ENCODE measurements at places on chromosomes 6 and 20.

DNA sequence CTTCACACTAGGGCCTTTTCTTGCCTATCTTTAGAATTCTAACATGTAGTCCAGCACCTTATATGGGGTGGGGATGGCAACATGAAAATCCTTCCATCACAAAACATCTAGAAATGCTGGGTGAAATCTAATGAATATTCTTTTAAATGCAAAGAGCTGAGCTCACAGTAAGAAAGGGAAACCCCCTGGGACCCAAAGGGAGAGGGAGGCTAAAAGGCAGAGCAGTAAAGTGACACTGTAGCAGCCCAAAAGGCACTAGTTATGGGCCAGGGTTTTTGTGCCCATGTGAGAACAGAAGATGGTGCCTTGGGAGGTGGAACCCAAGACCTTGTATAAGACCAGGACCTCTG lies 66.7 kb downstream of the TRAM2 start:
- DNase-seq, result no peak

DNA sequence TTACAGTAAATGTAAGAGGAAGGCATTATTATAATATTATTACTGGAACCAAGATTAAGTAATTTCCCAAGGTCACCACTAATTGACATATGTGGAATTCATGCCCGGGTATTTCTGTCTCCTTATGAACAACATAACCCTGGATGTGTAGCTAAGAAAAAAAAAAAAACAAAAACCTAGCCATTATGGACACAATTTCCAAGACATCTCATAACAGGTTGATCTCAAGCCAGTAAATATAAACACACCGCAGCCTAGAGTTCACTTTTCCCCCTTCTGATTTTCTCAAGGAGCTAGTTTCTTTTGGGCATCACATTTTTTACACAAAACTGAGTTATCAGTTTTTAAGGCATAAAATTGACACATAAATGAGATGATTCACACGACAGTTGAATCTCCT lies 306.5 kb upstream of the RSPO3 start:
- no peak for DNase-seq

DNA sequence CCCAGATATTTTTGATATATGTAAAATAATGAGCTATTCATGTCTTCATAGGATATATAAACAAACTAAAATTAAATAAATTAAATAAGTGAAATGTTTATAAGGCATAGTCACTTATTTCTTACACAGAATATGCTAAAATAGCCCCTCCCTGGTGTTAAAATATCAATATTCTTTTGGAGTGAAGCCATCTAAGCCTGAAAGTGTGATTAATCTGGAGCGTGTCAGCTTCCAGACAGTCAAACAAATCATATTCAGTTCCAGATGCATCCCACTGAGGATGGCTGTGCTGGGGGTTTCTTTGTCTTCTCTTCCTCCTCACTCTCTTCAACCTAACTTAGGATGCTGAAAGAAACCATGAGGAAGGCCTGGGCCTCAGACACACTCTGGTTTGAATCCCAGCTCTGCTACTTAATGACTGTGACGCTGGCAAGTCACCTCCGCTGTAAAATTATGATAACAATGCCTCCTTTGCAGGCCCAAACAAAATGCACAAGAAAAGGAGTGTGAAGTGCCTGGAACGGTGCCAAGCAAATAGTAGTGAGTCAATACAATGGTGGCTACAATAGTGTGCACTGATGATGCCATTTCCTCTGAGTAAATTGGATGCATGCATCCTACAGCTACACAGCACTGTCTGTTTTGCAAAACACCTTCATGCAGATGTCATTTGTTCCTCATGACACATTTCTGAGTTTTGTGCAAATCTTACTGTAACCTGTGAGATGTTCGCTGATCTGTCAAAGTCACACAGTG lies 161.4 kb downstream of the FOXC1 start:
- DNase-seq, result peak; percentile 33

DNA sequence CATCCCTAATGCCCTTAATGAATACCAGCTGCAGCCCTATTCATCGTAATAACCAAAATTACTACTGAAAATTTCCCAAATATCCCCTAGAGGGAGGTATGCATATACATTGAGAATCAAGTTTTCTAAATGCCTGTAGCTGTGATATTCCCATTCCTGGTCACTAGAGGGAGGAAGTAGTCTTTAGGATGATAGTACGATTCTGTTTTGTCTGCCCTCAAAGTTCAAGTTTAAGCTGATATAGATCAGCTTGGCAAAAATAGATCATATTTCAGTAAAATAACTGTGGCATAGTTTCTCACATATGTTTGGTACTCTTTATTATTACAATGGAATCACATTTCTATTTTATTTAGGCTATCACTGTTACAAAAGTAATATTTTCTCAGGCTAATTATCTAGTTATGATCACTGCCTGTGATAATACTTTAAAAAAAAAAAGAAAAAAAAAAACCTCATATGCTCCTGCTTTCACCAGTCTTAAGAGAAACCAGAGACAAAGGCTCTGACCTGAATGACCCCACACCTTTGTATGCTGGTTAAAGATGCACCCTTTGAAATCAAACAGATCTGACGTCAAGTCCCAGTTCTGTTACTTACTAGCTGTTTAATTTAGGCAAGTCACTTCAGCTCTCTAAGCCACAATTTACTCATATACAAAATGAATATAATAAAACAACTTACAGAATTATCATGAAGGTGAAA lies 11.0 kb downstream of the TSPYL1 start:
- peak; percentile 63 for DNase-seq

- DNase-seq, result no peak
Observed at GRCh38 chr20:37523911-37524700, 3.1 kb downstream of the NNAT start.

DNA sequence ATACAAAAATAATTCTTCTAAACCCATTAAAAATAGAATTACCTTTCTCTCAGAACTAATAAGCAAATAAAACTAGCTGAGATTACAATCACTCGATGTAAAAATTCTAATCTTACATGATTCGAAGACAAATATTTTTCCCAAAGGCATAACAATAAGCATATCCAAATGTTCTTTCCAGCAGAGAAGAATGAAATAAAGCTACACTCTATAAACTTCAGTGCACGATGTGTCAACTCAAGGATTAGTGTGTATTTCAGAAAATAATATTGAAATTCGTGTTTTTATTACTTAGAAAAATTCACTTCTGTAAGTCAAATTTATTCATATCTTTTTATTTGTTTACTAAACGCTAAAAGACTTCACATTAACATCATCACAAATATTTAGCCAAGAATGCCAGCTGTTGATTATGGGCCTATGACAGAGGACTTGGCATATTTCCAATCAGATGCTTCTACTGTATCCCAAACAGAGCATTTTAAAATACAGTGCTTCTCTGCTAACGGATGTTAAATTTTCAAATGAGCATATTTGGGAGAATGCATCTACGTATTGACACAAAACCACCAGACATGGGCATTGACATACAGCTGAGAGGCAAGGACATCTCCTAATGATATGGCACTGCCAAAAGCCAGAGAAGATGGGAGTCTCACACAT lies 54.7 kb upstream of the PDE7B start:
- no peak for DNase-seq

GRCh38 chr6:13776602-13777001 lies 37.8 kb downstream of the MCUR1 start:
- DNase-seq, result no peak

GRCh38 chr20:9071976-9072726 lies 3.3 kb downstream of the PLCB4 start:
- DNase-seq, result no peak

DNA sequence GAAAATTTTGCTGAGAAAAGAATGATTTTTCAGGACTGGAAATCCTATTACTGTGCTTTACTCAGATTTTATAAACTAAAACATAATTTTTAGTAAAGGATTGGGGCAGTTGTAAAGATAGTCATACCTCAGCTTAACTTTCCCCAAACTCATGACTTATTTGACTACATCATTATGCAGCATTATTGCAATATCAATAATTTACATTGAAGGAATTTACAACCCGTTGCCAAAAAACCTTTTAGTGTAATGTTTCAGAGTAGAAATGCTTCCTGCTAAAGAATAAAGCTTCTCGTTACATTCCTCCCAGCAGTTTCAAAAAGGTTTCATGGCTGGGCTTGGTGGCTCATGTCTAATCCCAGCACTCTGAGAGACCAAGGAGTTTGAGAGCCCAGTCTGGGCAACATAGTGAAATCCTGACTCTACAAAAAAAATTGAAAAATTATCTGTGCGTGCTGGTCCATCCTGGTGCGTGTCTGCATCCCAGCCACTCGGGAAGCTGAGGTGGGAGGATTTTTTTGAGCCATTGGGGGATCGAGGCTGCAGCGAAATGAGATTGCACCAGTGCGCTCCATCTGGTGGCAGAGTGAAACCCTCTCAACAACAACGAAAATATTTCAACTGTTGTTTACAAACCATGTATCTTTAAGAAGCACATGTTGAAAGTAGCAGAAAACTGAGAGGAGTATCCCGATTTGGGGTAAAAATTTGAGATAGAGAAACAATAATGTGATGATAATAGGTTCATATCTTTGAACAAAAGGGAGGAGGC lies 4.4 kb downstream of the AMD1 start:
- DNase-seq, result no peak

GRCh38 chr6:20605581-20605980 lies 71.3 kb downstream of the CDKAL1 start:
- peak; percentile 72 for DNase-seq

GRCh38 chr20:9195031-9195430 lies 126.1 kb downstream of the PLCB4 start:
- peak; percentile 30 for DNase-seq

DNA sequence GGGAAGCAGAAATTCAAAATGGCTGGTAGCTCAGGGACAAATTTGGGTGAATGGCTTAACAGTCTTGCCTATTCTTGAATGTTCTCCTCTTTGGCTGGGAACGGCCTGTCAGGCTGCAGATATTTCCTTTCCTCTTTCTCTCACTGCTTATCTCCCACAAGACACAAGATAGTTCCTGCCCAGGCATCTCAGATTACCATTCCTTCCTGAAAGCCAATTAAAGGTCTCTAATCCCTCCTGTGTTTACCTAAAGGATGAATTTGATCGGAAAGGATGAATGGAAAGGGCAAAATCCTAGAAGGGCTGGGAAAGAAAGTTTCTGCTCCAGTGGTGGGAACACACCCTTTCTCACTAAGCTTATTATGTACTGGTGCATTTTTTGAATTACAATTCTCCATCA lies 95.9 kb upstream of the JAG1 start:
- peak; percentile 41 for DNase-seq

DNA sequence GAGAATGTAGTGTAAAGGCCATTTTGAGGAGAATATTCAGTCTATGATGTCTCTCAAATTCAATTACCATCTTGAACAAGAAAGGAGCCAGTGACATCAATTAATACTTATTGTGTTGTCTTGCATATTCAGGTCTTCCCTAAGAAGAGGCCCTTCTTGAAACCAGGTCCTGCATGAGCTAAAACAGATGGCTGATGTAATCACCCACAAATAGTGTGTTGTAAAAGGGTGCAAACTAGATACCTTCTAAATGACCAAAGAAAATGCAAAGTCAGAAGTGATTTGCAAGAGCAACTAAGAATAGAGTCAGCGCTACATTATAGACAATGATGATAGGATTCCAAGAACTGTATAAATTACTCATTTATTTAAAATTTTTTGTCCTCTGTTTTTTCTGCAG lies 97.0 kb downstream of the BTBD3 start:
- DNase-seq, result no peak

DNA sequence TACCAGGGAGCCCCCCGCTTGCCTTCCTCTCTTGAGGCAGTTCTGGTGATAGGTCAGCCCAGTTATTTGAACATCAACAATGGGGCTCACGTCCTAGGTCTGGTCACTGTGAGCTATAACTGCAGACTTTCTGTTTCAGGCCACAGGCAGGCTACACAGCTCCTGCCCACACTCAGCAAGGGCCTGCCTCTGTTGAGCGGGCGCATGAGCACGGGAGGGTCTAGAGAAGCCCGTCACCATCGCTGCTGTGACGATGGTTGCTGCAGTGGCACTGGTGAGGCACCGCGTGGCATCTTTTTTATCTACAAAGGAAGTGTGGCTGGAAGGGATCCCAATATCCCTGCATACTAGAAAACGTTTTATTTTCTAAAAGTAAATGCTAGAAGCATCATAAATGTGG lies 77.8 kb downstream of the RAMACL start:
- no peak for DNase-seq

- no peak for DNase-seq
Observed at GRCh38 chr20:17869295-17869994, 99.1 kb downstream of the SNX5 start.

DNA sequence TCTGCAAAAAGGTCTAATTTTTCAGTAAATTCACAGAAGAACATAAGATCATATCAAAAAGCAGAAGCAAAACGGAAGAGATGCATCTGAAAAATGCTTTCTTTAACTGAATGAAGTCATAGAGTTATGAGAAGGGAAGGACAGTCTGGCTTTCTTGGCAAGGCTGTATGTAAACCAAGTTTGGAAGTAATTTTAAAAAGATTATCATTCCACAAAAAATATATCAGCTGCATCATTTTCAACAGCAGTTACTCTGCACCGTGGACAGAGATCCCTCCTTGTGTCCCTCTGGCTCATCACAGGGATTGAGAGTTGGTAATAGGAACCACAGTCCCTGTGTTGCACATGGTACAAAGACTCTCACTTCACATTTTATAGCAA lies 258.5 kb downstream of the HIVEP2 start:
- no peak for DNase-seq

DNA sequence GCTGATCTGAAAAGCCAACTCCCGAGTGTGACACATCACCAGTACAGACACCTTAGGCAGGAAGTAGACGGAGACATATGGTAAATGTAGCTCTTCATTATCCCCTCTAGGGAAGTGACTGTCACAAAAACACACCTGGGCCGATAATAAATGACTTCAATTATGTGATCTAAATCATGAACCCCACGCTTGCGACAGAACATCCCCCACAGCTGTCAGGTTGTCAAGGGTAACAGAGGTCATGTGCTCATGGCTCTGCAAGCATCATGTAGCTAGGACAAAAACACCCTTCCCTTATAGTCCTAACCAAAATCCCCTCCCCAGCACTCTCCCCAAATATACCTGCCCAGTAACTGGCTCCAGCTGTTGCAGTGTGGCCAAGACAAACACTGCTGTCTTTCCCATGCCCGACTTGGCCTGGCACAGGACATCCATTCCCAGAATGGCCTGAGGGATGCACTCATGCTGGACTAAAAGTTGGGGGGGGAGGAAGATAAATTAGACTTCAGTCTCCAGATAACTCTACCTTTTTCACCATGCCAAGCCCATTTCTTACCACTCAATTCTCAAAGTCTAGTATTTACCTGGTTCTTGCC lies 2.9 kb downstream of the DDX39B start:
- no peak for DNase-seq

GRCh38 chr6:7086488-7086887 lies 21.3 kb upstream of the RREB1 start:
- no peak for DNase-seq

DNA sequence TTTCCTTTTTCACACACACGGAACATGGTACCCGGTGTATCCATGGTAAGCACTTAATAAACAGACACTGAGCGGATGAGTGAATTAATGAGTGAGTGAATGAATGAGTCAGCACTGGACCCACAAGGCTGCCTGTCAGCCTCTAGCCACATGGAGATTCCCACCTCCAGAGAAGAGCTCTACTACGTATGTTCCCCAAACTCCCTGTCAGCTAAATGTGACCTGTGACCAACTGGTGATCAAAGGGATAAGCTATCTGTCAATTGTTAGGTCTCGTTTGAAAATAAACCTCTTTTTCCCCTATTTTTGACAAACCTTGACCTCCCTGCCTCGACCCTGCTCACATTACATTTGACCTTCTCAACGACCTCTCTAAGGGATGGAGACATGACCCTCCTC lies 24.5 kb upstream of the TAF8 start:
- DNase-seq, result no peak

Measured in astrocyte (in vitro differentiated cells and primary cell).